ENCODE measurements at places on chromosomes 7 and 10. TPM values are rescaled to one million over a fixed set of nuclear protein-coding genes. Genes with fewer than 3 reads are reported as not detected.

DNA sequence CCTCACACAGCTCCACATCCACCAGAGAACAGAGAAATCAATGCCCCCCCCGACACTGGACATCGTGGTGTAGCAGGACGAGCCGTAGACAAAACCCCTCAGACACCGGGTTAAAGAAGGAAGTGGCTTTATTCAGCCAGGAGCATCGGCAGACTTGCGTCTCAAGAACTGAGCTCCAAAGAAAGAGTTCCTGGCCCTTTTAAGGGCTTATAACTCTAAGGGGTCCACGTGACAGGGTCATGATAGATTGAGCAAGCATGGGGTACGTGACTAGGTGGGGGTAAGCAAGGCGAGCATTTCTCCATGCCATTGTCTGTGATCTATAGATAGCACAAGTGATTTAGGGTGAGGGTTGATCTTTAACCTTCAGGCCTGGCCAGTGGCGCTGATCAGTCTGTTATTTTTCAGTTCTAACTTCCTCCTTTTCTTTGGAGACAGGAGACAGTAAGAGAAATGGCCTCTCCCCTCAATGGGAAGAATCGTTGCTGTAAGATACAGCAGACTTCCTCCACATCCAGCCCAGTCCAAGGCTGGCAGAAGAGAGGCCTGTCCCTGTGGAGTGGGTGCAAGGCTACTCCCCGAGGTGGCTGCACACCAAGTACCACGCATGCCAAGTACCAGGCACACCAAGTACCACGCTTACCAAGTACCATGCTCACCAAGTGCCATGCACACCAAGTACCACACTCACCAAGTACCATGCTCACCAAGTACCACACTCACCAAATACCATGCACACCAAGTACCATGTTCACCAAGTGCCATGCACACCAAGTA lies 19.5 kb upstream of the PPP2R2D start:
- DNase-seq, result no peak

- no peak for DNase-seq
Measured at GRCh38 chr7:14016950-14017349, 27.5 kb upstream of the ETV1 start.

DNA sequence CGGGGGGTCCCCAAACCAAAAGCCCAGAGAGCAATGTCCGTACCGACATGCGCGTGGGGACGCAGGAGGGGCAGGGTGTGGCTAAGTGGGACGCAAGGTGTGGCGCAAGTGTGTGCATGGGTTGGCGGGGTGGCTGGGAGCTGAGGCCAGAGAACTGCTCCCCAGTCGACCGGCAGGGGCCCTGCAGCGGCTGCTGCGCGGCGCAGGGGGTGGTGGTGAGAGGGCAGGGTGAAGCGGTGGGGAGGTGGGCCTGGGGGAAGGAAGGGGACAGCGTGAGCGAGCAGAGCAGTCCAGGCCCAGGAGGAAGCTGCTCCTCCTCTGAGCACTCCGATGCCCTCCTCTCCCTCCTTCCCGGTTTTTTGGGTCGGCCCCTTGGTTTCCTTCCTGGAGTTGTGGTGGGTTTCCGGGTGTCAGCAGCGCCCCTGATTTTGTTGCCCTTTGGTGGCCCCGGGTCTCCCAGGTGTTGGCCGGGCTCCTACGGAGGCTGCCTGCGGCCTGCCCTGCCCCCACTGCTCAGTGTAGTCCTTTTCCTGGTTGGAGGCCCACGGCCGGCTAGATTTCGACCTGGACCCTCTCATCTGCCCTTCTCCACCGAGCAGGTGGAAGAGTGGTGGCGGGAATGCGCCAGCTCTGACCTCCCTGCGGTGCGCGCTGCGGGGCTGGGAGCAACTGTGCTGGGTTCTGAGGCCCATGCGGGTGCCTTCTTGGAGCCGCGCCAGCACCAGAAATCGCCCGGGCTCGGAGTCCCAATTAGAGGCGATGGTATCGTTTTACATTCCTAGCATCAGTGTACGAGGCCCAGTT lies 40.5 kb upstream of the COMTD1 start:
- peak; percentile 38 for DNase-seq

The MMP21 gene
- total RNA-seq, result 0.71 TPM

The TUBB8 gene
- total RNA-seq, result not detected

The DOCK1 gene
- 20.8 TPM for total RNA-seq

All from right cardiac atrium (tissue), 5 donors.